NCI-H187 treated with DMSO at 0.1 percent for 48 hours (cell line): ENCODE measurements at places on chromosomes 16 and 17.

GRCh38 chr17:43917348-43918025 lies 10.2 kb upstream of the MPP2 start:
- no peak for DNase-seq

GRCh38 chr17:44188576-44189403 lies 2.0 kb downstream of the TMUB2 start:
- no peak for DNase-seq

GRCh38 chr16:11603331-11603750 lies 16.6 kb upstream of the LITAF start:
- no peak for DNase-seq

GRCh38 chr16:69936751-69937211 lies 14.4 kb upstream of the CLEC18A start:
- no peak for DNase-seq

DNA sequence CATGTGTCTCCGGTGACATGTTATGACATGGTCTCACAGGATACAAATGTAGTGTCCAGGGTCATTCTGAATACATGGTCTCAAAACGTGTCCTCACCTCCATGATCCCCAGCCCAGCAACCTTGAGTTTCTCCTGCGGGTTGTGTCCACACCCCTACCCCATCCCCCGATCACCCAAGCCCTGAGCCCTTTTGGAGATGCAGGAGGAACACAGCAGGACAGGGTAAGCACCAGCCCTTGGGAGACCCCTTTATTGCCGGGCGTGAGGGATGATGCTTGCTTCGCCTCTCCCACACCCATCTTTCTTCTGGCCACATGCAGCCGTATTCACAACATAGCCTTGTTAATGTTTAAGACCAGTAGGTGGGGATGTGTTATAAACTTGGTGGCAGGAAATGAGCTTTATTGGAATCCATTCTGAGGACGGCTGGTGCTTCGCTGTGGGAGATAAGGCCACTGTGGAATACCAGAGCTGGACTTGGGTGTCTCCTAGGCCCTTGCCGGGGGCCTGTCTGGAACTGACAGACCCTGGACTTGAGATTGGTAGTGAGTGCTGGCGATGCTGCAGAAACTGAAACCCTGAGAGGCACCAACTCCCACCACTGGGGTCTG lies 5.5 kb downstream of the TMEM132E start:
- DNase-seq: no peak

GRCh38 chr16:67547423-67548264 lies 14.7 kb upstream of the CTCF start:
- DNase-seq: no peak

DNA sequence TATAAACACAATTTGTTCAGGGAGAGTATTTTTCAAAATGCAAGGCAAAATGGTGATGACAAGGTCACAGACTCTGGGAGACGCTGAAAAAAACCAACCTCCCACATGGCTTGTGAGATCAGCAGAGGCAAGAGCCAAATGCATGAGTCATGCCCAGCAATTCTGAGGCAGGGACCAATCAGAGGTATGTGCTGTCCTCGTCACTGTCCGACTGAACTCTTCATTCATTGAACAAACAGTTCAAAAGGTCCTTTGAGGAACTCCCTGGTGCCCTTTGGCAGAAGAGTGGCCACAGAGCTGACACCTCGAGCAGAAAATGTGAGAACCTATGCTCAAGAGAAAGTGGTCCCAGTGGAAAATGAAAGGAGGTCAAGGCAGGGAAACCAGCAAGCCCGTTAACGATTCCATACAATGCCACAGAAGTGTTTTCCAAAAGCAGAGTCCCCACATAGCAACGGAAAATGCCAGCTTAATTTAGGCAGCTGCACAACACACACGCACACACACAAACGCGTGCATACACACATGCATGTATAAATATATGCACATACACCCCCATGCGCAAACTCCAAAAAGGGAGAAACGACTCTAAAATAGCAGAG lies 50.9 kb downstream of the CDH11 start:
- DNase-seq: no peak

DNA sequence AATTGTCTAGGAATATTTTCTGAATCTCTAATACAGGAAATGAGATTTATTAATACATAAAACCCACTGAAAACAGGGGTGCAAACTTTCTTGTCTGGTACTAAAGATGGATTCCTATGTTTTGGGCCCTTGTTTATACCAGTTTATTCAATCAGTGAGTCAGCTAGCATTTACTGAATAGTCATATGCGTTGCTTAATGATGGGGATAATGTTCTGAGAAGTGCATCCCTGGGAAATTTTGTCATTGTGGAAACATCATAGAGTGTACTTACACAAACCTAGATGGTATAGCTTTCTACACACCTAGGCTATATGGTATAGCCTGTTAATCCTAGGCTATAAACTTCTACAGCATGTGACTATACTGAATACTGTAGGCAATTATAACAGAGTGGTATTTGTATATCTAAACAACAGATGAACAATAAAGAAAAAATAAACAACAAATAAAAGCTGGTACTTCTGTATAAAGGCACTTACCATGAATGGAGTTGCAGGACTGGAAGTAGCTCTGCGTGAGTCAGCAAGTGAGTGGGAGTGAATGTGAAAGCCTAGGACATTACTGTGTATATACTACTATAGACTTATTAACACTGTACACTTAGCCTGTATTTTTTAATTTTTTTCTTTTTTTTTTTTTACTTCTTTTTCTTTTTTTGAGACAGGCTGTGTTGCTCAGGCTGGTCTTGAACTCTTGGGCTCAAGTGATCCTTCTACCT lies 63.7 kb downstream of the SIAH1 start:
- no peak for DNase-seq

GRCh38 chr16:58196898-58197313 lies 1.0 kb downstream of the CSNK2A2 start:
- DNase-seq: no peak

- DNase-seq: peak; percentile 17
These were observed at the start of gene ASIC2 for GRCh38 chr17:33292981-33293867. Gene ASIC2, minus strand, starts transcription at chr17:33293295.

DNA sequence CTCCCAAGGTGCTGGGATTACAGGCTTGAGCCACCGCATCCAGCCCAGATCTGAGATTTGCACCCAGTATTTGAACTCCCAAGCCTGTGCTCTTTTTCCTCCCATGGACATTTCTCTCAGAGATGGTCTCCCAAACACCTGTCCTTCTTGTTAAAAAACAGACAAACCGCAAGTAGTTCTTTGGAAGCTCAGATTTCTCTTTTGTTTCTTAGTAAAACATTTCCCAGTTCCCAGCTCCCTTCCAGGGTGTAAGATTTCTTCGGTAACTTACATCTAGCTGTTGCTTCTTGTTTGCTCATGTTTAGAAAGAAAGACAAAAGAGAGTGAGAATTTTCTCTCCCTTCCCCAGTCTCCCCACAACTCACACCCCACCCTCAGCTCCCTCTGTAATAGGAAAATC lies 36.2 kb downstream of the IL4R start:
- DNase-seq: no peak

- no peak for DNase-seq
These were observed 56.6 kb upstream of the NLK start for GRCh38 chr17:27985736-27986399.

- no peak for DNase-seq
These were observed 24.2 kb downstream of the SLC12A3 start for GRCh38 chr16:56889206-56889605.

- DNase-seq: no peak
These were observed 42.0 kb downstream of the TNFRSF13B start for GRCh38 chr17:16929757-16930520.

DNA sequence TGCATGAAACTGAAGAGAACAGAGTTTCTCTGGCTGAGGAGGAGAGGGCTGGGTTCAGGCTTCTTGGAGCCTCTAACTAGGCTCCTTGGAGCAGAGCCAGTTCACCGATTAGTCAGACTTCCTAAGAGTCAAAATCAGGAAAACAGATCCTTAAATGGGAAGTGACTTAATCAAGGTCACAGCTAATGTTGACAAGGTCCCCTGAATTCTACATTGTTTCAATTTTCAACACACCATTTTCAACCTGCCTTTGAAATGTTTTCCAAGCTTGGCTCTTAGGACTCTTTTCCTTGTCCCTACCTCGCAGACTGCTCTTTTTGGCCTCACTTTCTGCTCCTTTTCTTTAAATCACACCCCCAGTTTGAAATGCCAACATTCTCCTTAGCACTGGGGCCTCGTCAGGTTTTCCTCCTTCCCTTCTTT lies 16.3 kb downstream of the MYL4 start:
- no peak for DNase-seq

DNA sequence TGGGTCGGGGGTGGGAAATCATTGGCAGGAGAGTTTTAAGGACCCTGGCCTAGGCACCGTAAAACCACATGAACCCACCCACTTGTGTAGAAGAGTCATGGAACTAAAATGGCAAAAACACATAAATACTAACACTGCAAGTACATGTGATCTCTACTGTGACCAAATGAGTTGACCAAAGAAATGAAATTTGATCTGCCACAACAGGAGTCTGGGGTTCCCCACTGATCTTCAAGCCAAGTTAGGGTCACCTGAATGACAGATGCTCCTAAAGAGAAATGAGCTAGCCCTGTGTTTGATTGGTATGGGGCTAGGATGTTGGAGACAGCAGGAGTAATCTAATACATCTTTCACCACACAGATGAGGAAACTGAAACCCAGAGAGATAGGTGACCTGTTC lies 21.5 kb upstream of the SKAP1 start:
- no peak for DNase-seq

GRCh38 chr16:28292731-28293600 lies 641 bp downstream of the SBK1 start:
- DNase-seq: no peak

GRCh38 chr16:1863681-1864460 lies 8.1 kb downstream of the MEIOB start:
- DNase-seq: no peak

DNA sequence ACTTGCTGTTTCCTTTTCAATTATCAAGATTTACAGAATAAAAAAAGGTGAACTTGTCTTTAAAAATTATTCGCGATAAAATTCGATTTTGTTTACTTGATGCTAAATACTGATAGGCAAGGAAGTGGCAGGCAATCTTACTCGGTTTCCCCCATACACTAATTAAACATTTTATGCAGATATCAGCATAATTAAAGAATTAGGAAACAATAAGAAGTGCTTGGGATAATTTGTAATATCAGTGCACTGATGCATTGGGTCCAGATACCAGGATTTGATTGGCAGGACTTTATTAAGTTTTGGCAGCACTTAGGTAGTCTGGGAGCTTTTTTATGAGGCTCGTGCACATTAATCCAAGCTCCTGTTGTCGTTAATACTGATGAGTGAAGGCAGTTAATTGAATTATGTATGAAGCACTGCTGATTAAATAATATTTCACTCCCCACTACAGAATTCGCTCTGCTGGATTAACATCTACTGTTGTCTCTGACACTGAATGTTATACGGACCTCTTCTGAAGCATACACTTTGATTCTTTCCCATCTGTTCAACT lies 165.6 kb downstream of the CA10 start:
- DNase-seq: no peak

GRCh38 chr17:41360296-41360995 lies 9.2 kb downstream of the KRT33B start:
- DNase-seq: no peak

DNA sequence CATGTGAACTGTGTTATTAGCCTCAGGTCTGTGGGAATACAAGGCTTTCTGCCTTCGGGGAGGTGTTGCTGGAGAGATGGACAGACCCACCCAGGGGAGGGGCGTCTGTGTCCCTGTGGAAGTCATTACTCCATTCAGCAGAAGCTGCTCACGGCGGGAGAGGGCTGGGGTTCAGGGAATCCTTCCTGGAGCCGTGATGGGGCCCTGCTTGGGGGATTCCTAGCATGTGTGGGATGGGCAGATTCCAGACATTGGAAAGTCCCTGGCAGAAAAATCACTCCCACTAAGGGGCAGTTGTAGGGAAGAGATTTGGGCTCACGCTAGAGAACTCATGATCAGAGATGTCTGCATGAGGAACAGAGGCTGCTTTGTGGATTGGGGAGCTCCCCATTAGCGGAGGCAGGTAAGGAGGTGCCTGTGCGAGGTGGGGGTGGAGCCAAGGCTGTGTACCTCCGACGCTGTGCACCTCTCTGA lies 56.3 kb upstream of the IL34 start:
- DNase-seq: no peak

DNA sequence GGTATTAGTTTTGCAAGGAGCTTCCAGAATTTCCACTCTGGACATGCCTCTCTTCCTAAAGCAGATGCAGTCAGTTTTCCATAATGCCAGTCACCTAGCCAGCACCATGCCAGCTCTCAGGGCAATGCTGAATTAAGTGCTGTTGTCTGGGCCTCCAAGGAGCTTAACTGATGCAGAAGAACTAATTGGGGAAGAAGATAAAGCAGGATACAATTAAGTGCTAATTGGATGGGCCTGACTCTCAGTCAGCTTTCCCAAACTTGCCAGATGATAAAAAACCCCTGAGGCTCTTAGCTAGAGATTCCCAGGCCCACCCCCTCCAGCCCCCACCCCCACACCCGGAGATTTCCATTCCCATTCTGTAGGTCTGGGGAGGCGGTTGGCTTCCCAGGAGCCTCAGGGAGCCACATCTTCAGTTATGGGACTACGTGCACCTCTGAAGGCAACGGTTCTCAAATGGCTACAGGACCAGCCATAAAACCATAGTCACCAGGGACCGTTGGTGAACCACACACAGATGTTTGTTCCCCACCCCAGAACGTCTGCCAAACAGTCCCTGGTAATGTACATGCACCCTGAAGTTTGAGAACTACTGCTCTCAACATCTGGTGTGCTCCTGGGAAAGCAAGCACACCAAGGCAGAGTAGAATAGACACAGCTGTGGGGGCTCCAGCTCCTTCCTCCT lies 499.1 kb upstream of the CDH5 start:
- no peak for DNase-seq

- no peak for DNase-seq
These were observed at the start of gene SLC38A8 for GRCh38 chr16:84042308-84042878. Gene SLC38A8, minus strand, starts transcription at chr16:84042795. Its CDS starts 638 bp downstream, at chr16:84042157.

- DNase-seq: no peak
These were observed 26.0 kb upstream of the HNF1B start for GRCh38 chr17:37770631-37771518.

DNA sequence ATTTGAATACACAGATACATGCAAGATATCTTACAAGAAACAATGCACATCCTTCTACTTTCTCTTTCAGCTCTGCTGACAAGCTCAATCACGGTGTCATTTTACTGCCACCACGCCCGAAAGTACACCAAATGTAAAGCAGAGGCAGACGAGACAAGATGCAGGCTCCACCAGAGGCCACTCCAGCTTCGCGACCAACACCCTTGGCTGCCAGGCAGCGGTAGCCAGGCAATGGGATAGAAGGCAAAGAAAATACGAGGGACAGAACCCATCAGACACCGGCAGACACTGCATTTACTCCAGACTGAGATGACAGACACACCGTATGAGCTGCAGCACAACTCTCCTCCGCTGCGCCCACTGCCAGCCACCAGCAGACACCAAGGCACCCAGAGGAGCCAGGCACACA lies 41.0 kb downstream of the USP22 start:
- DNase-seq: peak; percentile 7
